ENCODE measurements at places on chromosomes 5 and 9. TPM values are rescaled to one million over a fixed set of nuclear protein-coding genes. Genes with fewer than 3 reads are reported as not detected.

Gene TMEM215
- total RNA-seq: not detected

Gene ARAP3
- total RNA-seq: not detected

Gene CCL27
- total RNA-seq: 0.68 TPM

Gene ANKRD31
- total RNA-seq: 0.13 TPM

DNA sequence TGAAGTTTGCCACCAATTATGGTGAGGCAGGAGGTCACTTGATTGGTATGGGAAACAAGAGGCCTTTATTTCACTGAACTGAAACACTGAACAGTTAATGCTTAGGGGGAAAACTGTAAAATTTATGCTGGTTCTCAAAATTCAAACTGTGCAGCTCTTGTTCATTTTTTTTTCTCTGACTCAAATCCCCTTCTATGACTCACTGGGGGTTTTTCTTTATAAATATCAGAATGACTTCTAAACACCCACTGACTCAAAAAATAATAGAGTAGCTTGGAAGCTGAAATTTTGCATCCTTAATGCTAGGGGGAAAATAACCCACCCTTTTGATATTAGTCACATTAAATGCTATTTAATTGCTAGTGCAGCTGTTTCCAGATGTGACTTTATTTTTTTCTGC is 24.1 kb upstream of the OTP start:
- no peak for DNase-seq

DNA sequence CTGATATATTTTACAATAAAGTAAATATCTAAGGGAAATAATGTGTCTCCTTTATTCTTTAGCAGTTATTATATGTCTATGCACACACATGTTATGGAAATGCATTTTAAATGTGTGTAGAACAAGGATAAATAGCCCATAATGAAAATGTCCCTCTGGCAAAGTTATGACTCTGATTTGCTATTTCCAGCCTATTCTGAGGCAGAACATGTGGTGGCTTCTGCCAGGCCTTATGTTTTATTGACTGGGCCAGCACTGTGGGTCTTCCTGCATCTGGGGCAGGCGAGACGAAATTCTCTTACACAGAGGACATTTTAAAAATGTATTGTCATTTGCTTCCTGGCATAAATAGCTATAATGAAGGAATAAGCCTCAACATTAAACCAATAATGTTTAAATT is 52.8 kb downstream of the S1PR3 start:
- DNase-seq: no peak

- DNase-seq: no peak
Measured at GRCh38 chr5:134223406-134224248, 2.2 kb downstream of the PPP2CA start.

- no peak for DNase-seq
Measured at GRCh38 chr5:168670881-168671575, 91.9 kb upstream of the PANK3 start.

DNA sequence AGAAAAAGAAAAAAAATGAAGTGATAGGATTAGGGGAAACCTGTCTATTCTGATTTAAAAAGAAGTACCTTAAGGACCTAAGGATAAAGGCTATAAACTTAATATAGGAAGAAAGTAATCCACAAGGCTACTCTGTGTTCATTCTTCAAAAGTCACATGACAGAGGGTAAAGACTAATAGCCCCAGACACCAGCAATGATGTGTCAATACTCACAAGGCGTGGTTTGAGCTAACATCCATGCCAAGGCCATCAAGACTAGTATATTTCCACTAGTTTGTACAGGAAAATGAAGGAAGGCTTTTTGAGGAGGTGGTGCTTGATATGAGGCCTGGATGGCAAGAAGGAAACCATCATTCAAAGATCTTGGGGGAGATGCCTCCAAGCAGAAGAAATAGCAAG is 49.7 kb upstream of the TEX48 start:
- no peak for DNase-seq

- DNase-seq: no peak
Measured at GRCh38 chr9:81537964-81538363, 151.4 kb downstream of the TLE1 start.

DNA sequence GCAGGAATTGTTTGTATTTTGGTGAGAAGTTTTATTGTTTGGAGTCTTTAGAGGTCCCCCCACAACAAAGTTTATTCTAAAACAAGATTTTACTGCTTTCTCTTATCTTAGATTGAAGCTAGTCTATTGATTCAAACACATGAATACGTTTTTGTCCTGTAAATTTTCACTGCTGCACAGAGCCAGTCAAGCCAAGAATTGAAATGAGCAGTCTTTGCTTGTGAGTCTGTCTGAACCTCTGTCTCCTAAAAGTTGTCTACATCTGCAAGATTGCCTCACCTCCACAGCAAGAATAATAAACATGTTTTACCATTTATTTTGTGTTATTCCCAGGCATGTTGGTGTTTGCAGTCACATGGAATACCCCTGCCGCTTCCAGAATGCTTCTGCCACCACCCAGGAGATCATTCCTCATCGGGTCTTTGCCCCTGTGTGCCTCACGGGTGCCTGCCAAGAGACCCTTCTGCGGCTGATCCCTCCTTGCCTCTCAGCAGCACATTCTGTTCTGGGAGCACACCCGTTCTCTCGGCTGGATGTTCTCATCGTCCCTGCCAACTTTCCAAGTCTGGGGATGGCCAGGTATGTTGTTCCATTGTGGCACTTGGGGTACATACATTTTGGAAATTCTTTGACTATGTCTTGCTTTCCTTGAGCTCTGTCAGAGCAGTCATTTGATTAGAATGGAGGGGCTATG is 74.1 kb downstream of the AOPEP start:
- DNase-seq: no peak

DNA sequence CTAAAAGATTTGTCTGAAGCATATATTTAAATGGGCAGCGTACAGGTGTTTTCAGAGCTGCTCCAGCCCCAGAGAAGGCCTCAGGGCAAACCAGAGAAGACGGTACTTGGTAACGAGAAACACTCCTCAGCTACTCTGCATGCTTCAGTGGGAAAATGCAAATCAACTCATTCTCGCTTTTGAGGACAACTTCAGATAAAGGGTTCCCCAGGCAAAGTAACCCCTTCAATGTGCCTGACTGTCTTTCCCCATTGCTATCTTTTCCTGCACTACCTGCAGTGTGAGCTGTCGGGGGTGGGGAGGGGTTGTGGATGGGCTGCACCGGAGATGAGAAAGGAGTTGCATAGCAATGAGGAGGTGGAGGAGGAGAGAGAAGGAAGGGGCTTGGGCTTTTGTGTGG is 339.7 kb upstream of the CLINT1 start:
- peak; percentile 91 for DNase-seq

GRCh38 chr5:73663161-73663859 is 37.3 kb downstream of the ARHGEF28 start:
- no peak for DNase-seq

DNA sequence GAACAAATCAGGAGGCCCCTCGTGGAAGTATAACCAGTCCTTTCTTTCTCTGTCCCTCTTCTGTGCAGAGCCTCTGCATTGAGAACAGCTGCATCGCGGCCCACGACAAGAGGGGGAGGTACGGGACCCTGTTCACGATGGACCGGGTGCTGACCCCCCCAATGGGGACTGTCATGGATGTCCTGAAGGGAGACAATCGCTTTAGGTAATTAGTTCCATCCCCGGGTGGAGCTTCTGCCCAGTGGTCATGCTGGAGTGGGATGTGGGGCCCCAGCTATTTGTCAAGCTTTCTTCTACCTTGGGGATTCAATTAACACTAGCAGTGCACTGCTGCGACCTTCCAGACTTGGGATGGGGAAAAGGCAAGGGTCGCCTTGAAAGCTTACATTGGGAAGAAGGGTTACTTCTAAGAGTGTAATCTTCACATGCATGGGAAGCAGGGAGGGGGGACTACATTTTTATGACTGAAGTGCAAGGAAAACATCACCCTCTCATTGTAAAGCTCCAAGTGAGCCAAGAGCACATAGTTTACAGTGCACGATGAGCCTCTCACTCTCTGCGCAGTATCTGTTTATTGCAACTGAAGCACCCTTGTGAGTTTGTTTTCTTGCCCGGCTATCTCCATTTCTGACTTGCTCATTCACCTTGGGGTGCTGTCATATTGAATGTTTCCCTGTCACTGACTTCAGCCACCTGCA is 27.0 kb downstream of the TGFBI start:
- no peak for DNase-seq

DNA sequence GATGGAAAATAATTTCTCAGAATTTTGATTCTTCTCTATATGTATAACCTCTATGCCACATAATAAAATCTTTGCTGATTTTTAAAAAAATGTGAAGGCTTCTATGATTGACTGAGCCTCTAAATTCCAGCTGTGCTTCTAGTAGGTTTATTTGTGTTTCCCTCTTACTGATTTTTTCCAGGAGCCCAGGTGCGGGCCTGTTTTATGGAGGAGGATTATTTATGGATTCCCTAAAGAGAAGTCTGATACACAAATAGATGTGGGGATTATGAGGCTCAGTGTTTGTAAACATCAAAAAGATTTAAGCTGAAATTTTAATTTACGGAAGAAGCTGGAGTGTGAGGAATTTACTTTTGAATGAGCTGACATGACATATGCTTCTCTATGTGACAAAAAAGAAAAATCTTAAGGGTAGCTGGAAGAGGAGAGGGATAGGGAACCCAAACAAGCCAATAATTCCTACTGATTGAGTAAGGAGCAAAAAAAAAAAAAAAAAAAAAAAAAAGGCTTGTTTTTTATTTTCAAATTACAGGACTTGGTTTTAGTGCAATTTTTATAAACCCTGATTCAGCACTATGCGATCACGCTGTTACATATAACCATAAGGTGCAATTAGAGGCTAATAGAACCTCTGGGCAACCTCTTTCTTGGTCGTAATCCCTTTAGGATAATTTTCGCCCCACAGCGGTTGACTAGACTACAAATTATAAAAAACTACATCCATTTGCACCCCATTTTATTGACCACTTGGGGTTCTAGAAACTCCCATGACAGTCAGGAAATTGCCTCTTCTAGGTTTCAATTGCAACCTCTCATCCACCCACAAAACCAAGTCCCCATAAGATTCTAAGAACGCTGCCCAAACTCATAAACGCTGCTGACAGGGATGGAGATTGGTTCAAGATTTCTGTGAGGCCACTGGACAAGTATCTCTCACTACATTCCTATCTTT is 44.4 kb upstream of the RAI14 start:
- DNase-seq: no peak

DNA sequence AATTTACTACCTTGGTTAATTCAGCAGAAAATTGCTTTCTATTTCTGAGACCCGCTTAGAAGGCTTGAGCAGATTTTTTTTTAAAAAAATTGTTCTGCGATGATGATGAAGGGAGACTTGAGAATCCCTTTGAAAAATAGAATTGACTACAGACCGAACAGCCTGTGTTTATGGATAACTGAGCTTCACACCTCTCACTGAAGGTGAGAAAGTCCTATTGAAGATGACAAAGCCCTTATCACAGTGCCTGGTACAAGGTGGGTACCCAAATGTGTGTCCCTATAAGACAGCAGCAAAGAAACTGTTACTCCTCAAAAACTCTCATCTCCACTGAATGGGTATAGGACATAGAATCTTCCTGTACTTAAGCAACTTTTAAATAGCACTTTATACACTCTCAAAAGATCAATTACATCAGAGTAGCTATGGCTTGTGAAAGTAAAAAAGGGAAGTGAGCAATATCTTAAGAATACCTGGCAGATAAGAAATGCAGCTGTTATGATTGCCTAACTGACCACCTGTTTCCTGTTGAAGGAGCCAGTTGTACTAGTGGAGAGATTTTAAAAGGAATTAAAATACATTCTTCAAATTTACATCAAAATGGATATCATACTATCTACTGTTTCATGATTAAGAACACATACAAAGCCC is 419.7 kb downstream of the CHSY3 start:
- peak; percentile 93 for DNase-seq

Data from OCI-LY7 (cell line).